ENCODE measurements at places on chromosomes 12 and 14.

- no peak for DNase-seq
Observed at GRCh38 chr14:22472935-22473854, 115.8 kb downstream of the DAD1 start.

- peak; percentile 17 for DNase-seq
Observed at GRCh38 chr12:110742096-110742717, 484 bp downstream of the PPP1CC start.

- no peak for DNase-seq
Observed at GRCh38 chr14:60278350-60278749, 29.3 kb downstream of the PPM1A start.

DNA sequence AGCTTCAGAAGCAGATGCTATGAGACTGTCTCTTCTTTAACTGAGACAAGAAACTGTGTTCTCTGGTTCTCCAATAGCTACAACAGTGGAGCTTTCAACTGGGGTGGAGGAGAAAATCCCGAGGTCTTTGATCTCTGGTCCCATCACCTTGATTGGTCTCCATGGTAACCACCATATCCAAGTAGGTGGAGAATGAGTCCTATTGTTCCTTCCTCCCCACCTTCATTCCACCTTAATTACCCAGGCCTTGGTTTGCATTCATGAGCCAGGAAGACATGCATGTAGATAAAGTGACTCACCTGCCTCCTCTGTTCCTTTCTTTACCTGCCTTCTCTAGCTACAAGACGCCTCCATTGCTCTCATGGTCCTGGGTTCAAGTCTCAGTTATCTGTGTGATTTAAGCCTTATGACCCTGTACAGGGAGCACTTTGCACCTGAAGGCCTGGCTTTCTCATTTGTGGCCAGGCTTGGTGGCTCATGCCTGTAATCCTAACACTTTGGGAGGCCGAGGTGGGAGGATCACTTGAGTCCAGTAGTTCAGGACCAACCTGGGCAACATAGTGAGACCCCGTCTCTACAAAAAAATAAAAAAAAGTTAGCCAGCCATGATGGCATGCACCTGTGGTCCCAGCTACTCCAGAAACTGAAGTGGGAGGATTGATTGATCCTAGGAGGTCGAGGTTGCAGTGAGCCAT is 157.7 kb upstream of the TBX3 start:
- no peak for DNase-seq

DNA sequence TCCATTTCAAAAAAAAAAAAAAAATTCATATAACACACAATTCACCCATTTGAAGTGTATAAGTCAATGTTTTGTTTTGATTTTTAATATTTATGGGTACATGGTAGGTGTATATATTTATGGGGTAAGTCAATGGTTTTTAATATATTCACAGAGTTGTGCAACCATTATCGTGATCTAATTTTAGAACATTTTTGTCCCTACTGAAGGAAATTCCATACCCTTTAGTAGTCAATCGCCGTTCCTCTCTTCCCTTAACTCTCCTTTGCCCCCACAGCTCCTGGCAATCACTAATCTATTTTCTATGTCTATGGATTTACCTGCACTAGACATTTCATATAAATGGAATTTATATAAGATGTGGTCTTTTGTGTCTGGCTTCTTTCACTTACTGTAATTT is 92.8 kb downstream of the TRAFD1 start:
- DNase-seq: no peak

- no peak for DNase-seq
Observed at GRCh38 chr14:65303899-65304222, 108.7 kb upstream of the FUT8 start.

DNA sequence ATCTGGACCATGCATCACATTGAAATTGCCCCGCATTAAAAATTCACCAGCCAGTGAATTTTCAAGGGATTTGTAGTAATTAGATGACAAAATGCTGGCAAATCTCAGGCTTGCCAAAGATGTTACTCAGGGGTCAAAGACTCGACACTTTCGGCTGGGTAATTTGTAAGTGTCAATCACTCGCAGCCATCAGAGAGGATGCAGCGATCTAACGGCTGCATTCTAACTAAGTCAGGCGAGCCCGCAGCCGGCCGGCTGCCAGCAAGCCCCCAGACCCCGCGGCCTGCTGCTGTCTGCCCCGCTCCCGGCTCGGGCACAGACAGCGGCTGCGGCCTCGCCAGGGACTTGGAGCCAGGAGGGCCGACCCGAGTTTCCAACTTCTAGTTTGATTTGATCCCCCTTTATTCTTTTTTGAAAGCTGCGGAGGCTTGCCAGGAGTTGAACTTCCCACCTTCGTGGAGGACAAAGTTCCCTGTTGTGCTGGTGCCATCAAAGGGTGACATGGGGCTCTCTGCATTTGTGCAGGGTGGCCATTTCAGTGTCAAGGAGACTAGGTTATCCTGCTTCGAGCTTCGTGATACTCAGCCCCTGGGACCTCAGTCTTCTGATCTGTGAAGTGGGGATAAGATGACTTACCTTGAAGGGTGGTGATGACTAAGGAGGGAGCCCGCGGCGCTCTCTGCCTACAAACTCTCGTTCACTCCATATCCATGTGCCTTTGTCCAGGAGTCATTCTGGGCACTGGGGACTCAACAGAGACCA is 169.9 kb downstream of the RBM19 start:
- no peak for DNase-seq

DNA sequence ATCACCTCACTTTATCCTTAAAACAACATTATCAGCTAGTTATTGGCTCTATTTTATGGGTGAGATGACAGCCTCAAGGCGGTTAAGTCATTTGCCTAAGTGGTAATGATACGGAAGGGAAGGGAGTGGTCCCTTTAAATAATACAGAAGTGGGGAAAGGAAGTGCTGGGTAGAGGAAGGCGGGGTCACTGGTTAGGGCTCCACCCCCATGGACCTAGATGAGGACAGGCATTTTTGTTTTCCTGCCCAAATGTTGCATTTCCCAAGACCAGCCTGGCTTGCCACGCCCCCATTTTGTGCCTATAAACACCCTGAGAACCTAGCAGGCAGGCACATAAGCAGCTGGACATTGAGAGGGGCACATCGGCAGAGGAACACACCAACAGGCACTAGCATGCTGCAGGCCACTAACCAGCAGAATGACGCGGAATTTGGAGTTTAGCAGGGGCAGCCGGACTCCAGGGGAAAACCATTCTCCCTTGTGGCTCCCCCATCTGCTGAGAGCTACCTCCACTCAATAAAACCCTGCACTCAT is 100.9 kb downstream of the EPS8 start:
- no peak for DNase-seq

DNA sequence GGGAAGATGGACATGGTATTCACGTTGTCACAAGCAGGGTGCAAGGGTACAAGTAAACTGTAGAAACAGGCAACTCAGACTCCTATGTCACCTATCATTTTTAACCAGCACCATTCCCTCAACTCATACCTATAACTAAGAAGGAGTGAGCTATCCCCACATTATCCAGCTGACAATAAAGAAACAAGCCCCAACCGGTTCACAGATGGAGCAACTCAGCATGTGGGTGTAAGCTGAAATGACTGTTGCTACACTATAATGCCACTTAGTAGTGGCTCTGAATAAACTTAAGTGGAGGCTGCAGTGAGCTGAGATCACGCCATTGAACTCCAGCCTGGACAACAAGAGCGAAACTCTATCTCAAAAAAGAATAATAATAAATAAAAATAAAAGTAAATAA is 829.5 kb upstream of the MDGA2 start:
- DNase-seq: no peak

DNA sequence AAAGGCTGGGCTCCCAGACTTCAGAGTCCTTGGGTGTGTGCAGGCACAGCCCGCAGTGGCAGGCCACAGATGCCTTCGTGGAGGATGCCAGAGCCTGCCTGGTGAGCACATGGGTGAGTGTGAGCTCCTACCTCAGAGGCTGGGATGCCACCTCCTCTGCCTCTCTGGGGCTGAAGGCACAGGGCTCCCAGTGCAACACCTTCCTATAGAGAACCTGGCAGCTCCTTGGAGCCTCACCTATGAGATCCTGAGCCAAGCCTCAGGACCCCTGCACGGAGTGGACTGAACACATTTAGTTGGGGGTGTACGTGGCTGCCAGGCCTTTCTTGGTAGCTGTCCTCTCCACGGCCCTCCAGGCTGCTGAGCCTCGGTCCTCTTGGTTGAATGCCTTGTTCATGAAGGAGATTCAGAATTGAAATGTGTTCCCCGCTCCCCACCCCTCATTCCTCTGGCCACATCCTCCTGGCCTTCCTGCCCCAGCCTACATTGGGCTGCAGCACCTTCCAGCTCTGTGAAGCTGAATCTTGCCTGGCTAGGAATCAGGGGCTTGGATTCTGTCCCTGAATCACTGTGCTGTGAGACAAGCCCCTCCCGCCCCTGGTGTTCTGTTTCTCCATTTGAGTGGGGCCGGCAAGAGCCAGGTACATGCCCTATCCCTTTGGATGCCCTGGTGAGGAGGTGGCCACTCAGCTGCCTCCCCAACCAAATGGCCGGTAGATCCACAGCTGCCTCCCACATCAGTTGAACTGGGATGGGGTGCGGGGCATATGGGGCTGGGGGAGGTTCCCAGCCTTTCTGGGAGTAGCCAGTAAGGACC is 38.7 kb upstream of the TRAF3 start:
- DNase-seq: no peak

DNA sequence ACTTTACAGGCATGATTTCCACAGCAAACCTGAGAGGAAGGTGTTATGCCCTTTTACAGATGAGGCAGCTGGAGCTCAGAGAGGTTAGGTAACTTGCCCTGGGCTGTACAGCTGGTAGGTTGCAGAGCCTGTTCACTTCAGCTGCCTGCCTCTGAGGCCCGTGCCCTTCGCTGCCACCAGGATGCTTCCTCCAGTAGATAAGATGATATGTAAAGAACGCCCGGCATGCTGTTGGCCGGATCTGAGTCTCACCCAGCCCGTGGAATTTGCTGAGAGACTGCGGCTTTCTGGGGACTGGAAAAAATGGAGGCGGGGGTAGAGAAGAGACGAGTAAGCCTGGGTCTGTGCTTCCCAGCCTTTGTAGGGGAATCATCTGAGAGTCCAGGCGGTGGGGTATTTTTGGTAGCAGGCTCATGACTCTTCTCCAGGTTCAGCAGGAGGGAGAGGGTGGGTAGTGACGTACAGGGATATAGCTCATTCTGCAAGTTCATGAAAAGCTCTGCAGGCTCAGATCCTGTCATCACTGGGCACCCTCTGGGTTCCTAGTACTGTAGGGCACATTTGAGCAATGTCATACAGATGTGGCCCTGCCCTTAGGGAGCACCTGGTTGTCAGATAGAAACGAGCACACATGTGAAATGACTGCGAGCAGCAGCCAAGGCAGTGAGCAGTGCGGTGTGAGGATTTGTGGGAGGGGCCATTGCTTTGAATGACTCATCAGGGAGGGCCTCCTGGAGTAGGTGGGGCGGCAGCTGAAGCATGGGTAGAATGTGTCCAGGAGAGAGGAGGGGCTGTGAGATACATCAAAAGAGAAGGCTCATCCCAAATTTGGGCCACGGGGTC is 159.4 kb downstream of the TSPAN9 start:
- DNase-seq: peak; percentile 52

- DNase-seq: no peak
Observed at GRCh38 chr14:62381311-62382070, 619.3 kb downstream of the SNAPC1 start.

DNA sequence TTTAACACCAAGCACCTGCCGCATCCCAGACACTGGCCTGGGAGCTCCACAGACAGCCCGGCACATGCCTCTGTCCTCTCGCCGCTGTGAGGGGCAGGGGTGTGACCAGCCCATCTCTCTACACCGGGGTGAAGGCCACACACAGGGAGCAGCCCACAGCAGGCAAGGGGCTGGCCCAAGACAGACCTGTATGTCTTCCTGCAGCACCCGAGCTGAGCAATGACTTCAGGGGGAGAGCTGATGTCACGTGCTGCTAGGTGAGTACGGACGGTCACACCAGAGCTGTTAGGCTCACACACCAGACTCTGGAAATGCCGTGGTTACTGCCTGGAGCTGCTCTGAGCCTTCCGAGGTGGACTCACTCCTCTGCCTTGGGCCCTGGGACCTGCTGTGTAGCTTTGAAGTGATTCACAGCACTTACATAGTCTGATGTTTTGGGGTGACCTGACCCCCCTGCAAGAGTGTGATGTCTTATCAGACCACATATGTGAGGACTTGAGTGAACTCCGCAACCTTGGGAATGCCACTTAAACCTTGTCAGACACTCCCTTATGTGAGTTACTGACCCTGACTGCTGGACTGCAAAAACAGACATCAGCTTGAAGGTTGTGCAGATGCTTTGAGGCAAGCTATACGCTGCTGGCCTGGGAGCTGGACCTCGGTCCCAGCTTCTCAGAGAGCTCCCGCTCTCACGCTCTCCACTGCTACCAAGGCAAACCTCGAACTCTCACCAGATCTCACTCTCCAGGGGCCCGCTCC is 1.8 kb downstream of the XRCC3 start:
- no peak for DNase-seq

- DNase-seq: peak; percentile 53
Observed at GRCh38 chr12:122449317-122449716, 26.8 kb upstream of the CLIP1 start.

DNA sequence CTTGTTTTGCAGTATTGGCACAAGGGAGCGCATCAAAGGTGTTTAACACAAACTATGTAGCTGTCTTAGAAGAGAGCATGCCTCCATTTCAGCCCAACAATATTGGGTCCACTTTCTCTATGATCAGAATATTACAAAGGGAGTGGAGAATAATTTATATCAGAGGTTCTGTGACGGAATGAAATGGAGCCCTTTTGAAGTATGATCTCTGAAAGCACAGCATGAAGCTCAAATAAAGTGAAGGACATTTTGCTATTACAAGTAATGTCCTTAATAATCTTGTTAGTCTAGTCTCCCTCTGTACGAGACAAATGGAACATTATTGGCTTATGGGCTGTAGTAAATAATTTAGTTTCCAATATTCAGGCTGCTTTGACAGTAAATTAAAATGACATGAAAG is 302.7 kb downstream of the NPAS3 start:
- no peak for DNase-seq

DNA sequence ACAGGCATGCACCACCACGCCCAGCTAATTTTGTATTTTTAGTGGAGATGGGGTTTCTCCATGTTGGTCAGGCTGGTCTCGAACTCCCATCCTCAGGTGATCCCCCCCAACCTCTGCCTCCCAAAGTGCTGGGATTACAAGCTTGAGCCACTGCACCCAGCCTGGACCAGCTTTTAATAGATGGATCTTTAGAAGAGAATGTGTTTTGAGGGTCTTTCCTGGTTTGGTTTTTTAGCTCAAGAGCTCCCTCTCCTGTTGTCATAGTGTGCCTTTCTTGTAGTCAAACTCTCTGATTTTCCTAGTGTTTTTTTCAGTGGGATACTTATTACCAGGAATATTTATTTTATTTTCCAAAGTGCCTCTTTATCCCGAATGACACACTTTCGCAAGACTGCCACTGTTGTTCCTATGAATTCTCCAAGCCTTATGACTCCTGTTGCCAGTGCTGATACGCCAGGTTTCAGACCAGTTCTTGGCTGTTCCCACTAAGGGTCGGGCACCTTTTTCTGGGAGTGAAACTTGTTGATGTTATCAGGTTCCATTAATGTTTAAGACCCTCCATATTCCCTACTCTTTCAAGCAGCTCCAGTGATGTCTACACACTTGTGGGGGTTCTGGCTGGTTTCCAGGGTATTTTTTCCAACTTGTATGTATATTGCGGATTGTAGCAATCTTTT is 31.5 kb upstream of the LIMA1 start:
- peak; percentile 22 for DNase-seq
